Endodermal cell (in vitro differentiated cells): ENCODE measurements at places on chromosomes 13 and 19. TPM values are rescaled to one million over a fixed set of nuclear protein-coding genes. Genes with fewer than 3 reads are reported as not detected.

SYDE1 gene
- 8.9 and 10.0 TPM in 2 replicates for total RNA-seq

ARGLU1 gene
- 80.0 and 80.6 TPM in 2 replicates for total RNA-seq

DNA sequence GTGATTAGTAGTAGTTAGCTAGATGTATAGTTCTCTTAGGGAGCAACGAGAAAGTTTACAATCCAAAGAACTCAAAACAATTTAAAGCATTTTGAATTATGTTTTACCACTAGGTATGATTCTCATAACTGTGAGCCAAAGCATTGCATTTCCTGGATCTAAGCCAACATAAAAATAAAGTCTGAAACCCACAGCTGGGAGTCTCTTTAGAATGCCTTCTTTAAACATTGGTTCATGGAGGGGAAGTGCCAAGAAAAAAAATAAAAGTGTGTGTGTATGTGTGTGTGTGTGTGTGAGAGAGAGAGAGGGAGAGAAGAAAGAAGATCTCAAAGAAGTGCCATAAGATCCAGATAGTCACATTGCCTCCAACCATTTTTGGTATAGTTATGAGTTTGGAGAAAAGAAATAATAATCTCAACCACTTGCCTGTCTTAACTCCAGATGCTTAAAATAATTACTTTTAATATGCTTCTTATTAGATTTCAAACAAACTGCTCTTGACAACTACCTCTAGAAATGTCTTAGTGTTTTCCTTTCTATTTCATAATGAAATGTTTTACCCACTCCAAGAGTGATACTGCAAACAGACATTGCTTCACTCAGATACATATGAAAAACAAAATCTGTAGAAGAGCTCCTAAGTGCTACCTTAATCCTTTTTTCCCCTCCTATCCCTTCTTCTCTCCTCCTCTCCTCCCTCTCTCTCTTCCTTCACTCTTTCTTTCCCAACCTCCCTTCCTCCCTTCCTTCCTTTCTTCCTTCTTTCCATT, 554.1 kb downstream of the KCTD12 start:
- H3K4me3 ChIP-seq: no peak overlapping the region
- DNase-seq: no peak
- H3K27me3 ChIP-seq: peaks cover 4% of the 10 kb centered on the region
- H3K4me1 ChIP-seq: no peaks in the 10 kb centered on the region
- no peak overlapping the region for H3K27ac ChIP-seq

- DNase-seq: no peak
- H3K27me3 ChIP-seq: no peaks in the 10 kb centered on the region
- H3K4me1 ChIP-seq: no peaks in the 10 kb centered on the region
- no peak overlapping the region for H3K27ac ChIP-seq
- H3K36me3 ChIP-seq: no peaks in the 10 kb centered on the region
- H3K4me3 ChIP-seq: no peak overlapping the region
Observed at GRCh38 chr13:63737418-63737817, 2321.8 kb upstream of the PCDH20 start.

GRCh38 chr19:6521718-6522646, 8.8 kb upstream of the TNFSF9 start:
- no peaks in the 10 kb centered on the region for H3K27me3 ChIP-seq
- H3K4me3 ChIP-seq: no peak overlapping the region
- H3K4me1 ChIP-seq: no peaks in the 10 kb centered on the region
- H3K36me3 ChIP-seq: no peaks in the 10 kb centered on the region
- no peak overlapping the region for H3K27ac ChIP-seq
- no peak for DNase-seq

DNA sequence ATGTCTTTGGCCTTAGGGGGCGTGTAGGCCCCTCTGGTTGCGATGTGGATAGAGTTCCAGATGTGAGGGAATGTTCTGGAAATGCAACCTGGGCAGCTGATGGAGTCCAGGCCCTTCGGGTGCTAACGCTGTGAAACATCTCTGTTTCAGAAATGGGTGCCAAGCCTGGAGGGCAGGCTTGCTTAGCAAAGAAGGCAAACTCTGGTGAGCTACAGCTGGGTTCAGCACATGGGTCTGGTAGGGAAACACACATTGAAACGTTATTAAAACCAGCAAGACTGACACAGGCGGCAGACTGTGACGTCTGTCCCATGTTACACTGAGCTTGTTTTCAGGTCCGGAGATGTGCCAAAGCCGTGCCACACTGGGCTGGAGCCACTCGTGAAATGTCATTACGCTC, 8.6 kb upstream of the CDC16 start:
- H3K27ac ChIP-seq: no peak overlapping the region
- peaks cover 13% of the 10 kb centered on the region for H3K4me1 ChIP-seq
- H3K27me3 ChIP-seq: no peaks in the 10 kb centered on the region
- DNase-seq: no peak
- no peak overlapping the region for H3K4me3 ChIP-seq
- no peaks in the 10 kb centered on the region for H3K36me3 ChIP-seq

RASA3 gene
- 11.5 and 12.0 TPM in 2 replicates for total RNA-seq

LPAR2 gene
- total RNA-seq: 78.3 and 81.7 TPM in 2 replicates

DNA sequence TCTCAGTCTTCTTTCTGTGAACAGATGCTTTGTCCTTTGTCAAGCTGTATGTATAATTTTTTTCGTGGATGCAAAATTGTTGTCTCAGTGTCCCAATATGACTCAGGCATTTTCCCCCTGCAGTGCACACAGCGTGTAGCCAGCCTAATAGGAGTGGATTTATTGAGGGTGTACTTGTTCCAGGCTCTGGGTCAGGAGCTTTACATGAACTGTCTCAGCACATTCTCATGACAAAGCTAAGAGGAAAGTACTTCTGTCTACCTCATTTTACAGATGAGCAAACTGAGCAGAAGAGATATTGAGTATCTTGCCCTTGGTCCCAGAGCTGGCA, 50.8 kb downstream of the STK24 start:
- H3K27ac ChIP-seq: no peak overlapping the region
- no peak overlapping the region for H3K4me3 ChIP-seq
- no peaks in the 10 kb centered on the region for H3K36me3 ChIP-seq
- no peaks in the 10 kb centered on the region for H3K27me3 ChIP-seq

DNA sequence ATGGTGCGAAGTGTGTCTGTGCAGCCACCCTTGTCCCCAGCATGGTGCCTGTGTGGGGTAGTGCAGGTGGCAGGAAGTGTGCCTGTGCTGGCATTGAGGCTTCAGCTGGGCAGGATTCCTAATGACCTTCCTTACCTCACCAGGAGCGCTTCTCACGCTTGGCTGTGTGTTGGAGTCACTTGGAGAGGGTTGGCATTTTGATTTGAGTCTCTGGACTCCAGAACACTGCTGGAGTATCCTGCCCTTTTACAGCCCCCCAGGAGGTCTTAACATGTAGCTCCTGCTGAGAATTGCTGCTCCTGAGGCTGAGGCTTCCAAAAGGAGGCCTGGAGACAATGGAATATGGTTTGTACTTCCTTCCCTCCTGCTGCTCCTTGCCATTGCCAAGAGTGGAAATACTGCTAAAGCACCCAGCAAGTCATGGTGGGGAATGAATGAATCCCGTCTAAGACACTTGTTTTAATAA, 87.1 kb downstream of the ARHGEF7 start:
- peak overlapping the region; percentile 73 for H3K27ac ChIP-seq
- DNase-seq: peak; percentile 58
- peaks cover 10% of the 10 kb centered on the region for H3K36me3 ChIP-seq
- no peaks in the 10 kb centered on the region for H3K27me3 ChIP-seq

- H3K36me3 ChIP-seq: no peaks in the 10 kb centered on the region
- DNase-seq: peak; percentile 72
- no peaks in the 10 kb centered on the region for H3K27me3 ChIP-seq
- H3K4me1 ChIP-seq: no peaks in the 10 kb centered on the region
- no peak overlapping the region for H3K4me3 ChIP-seq
- no peak overlapping the region for H3K27ac ChIP-seq
Observed at GRCh38 chr13:20475927-20476691, 49.5 kb downstream of the CRYL1 start.

- no peaks in the 10 kb centered on the region for H3K36me3 ChIP-seq
- H3K4me1 ChIP-seq: peaks cover 5% of the 10 kb centered on the region
- H3K27ac ChIP-seq: peak overlapping the region; percentile 21
- DNase-seq: no peak
- H3K4me3 ChIP-seq: peak overlapping the region; percentile 94
Observed at GRCh38 chr13:27170221-27170515, 1.4 kb downstream of the USP12 start.
